ENCODE measurements at places on chromosomes 7 and 10.

- no peak for DNase-seq
Measured at GRCh38 chr7:21866731-21867130, 79.0 kb downstream of the CDCA7L start.

DNA sequence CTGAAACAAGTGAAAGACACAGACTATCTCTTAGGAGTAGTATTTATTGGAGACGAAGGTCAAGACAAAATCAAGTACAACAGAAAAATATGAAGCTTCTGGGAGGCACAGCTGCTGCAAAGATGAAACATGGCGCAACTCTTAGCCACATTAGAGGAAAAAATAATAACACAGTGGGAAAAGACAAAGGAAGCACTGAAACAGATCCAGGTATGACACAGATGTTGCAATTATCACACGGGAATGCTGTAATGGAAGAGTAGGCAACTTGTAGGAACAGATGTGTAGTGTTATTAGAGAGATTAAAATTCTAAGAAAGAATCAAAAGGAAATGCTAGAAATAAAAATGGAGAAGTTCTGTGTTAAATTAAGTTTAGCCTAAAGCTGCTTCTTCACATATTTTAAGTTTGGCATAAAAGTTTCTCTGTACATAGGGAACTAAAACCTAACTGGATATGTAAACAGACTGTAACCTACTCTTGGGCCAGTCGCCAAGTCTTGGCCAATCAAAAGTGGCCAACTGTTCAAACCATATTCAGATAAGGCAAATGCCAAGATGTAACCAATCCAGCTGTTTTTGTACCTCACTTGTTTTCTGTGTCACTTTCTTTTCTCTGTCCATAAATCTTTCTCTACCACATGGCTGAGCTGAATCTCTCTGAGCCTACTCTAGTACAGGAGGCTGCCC is 1132.0 kb upstream of the LRRTM3 start:
- no peak for DNase-seq

- DNase-seq: no peak
Measured at GRCh38 chr7:45223728-45224630, 66.4 kb downstream of the RAMP3 start.

GRCh38 chr7:141702047-141702567 is at the start of gene DENND11:
Gene DENND11 (minus strand): TSS chr7:141702166. CDS start chr7:141702153, 13 bp downstream.
- peak; percentile 35 for DNase-seq

GRCh38 chr10:11279314-11279713 is 261.6 kb downstream of the CELF2 start:
- DNase-seq: no peak

Data from T-helper 1 cell (primary cell).